ENCODE measurements at places on chromosomes 2 and 18.

GRCh38 chr2:232668805-232669444, 28.2 kb upstream of the GIGYF2 start:
- no peak for DNase-seq

- DNase-seq = no peak
Observed at GRCh38 chr2:29580223-29580622, 341.2 kb downstream of the ALK start.

DNA sequence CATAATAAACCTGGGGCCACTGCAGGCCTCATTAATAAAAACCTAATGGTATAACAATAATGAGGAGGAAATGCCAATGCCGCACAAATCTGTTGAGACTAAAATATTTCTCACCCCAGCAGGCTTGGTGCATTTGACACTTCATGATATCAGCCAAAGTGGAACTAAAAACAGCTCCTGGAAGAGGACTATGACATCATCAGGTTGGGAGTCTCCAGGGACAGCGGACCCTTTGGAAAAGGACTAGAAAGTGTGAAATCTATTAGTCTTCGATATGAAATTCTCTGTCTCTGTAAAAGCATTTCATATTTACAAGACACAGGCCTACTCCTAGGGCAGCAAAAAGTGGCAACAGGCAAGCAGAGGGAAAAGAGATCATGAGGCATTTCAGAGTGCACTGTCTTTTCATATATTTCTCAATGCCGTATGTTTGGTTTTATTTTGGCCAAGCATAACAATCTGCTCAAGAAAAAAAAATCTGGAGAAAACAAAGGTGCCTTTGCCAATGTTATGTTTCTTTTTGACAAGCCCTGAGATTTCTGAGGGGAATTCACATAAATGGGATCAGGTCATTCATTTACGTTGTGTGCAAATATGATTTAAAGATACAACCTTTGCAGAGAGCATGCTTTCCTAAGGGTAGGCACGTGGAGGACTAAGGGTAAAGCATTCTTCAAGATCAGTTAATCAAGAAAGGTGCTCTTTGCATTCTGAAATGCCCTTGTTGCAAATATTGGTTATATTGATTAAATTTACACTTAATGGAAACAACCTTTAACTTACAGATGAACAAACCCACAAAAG, 580.9 kb upstream of the TMEFF2 start:
- no peak for DNase-seq

GRCh38 chr2:106061611-106062349, 132.3 kb downstream of the UXS1 start:
- DNase-seq = no peak

- DNase-seq = peak; percentile 12
Observed at GRCh38 chr2:714005-714741, 37.0 kb upstream of the TMEM18 start.

GRCh38 chr2:145022666-145023333, 502.9 kb upstream of the ZEB2 start:
- no peak for DNase-seq

DNA sequence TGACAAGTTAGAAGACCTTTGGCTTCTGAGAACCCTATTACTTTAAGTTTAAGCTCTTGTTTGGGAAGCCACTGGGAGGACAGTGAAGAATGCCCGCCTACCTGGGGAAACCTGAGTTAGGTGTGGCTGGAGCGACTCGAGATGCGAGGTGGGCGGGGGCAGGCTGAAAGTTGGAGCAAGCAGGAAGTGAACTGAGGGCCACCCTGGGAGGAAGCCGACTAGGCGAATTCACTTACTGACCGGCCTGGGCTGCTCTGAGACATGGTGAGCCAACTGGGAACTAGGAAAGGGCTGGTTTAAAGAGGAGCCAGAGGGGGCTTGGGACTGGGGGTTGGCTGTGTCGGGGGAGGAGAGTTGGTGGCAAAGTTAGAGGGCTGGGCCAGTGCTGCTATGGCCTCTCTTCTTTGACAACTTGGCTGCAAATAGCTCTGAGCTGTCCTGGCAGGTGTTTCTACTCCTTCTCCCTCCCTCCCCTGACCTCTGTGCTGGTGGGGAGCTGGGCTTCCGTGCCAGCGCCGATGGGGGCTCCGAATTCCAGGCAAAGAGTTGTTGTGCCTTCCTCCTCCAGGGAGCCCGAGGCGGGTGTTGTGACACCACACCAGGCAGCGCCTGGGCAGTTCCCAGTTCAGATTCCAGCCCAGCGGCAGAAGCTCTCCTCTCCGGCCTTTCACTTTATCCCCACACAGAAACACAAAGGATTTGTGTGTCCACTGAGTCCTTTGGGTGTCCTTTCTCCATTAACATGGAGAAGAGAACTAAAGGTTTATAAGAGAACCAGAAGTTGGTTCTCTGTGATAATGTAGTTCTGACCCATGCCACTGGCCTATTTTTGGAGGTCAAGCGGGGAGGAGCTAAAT, at the start of gene VAMP8:
VAMP8 (plus strand) TSS at position 201 of the 857 bp plus-strand sequence; CDS start at position 262, 61 bp downstream.
- DNase-seq = no peak

- no peak for DNase-seq
Observed at GRCh38 chr2:64101141-64101591, 43.1 kb downstream of the PELI1 start.

GRCh38 chr2:208358758-208359631, 47.6 kb upstream of the PTH2R start:
- no peak for DNase-seq

DNA sequence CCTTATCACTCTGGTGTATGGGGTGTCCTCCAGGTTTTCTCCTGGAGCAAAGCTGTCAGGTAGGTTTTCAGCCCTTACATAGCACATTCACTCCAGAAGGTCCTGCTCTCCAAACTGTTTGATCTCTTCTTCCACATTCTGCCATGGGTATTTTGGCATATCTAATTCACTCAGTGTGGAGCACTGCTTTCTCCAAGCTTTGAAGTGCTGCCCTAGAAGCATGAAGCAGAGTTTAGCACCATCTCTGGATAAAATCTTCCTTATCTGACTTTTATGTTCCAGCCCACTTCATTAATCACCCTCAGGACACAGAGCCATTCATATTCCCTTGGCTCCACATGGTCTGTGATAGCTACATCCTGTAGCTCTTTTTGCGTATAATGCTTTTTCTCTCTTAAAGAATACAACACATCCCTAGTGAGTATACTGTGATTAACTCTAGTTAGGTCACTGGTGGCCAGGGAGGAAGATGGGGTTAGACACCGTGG, 56.7 kb upstream of the ARHGAP28 start:
- DNase-seq = no peak

DNA sequence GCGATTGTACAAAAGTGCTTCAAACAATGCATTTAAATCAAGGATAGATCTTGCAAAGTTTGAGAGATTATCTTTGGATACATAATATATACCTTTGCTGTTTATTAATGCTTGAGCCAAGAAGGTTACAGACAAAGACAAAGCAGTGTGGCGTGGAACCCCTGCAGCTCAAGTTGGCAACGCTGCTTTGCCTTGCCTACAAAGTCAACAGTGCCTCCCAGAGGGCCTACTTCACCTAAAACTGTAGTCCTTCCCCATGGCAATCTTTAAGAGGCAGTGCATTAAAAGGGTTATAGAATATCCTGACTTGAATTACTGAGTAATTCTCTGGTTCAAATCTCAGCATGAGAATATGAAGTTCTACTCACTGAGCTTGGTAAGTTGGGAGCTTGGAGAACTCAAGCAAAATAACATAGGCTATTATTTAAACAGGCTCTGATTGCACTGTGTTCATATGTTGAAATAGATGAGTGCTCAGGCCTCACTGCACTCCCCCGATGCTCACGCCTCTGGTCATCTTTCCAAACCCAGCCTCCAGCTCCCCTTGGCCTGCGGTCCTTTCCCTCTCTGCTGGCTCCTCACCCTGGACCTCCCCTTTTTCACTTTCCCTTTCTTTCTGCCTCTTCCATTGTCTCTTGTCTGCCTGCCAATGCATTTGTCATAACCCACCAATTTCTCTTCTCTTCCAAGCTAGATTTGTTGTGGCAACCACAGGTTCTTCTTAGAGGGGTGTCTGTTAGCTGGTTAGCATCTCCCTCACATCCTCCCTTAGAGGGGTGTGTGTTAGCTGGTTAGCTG, 96.5 kb downstream of the MYT1L start:
- no peak for DNase-seq

GRCh38 chr2:197378086-197378485, 56.7 kb downstream of the SF3B1 start:
- no peak for DNase-seq

- no peak for DNase-seq
Observed at GRCh38 chr2:197191177-197191939, 119.2 kb downstream of the ANKRD44 start.

- no peak for DNase-seq
Observed at GRCh38 chr2:11160731-11161455, 5.6 kb downstream of the SLC66A3 start.
